Renal pelvis (tissue), 12 donors: ENCODE measurements at places on chromosomes 12 and 14.

DNA sequence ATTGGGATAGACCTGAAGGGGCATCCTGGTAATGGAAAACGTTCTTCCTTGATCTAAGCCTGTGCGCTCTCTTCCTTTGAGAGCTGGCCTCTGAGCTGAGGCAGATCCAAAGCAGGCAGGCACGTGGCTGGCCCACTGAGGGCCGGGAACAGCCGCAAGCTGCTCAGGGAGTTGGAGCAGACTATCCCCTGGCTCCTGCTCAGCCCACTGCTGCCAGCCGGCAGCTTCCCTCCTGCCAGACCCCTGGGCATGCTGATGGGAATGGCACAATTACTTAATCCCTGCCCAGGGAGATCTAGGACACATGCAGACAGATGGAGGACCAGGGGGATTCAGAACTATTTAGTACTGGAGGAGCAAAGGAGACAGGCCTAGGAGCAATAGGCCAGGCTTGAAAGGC is 14.4 kb downstream of the NEUROD4 start:
- DNase-seq, result no peak

DNA sequence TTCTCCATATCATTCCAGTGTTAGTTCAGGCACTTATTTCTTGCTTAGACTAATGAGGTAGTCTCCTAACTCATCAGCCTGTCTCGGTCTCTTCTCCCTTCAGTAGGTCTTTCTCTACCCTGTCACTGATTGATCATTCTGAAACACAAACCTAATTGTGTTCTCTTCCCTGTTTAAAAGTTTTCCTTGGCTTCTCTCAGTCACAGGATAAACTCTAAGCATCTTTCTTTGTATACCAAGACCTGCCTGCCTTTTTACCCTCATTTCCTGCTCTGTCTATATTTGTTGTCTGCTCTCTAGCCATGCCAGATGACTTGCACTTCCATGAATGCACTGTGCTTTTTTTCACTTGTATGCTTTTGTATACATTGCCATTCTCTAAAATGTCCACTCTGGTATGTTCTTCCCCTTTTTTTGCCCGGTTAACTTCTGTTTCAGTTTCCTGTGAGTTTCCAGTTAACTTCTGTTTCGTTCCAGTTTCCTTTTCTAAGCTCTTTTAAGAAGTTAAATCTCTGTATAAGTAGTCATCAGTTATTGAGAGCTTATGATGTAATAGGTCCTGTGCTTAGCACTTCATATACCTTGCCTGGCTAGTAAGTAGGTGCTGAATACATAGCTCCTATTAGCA is 12.8 kb downstream of the DIP2B start:
- no peak for DNase-seq

GRCh38 chr12:120771097-120771496 is 45.5 kb downstream of the ACADS start:
- DNase-seq, result no peak

- no peak for DNase-seq
Observed at GRCh38 chr12:28681980-28682379, 467.1 kb upstream of the FAR2 start.

- DNase-seq, result no peak
Observed at GRCh38 chr12:67676624-67677023, 28.1 kb downstream of the DYRK2 start.

- DNase-seq, result no peak
Observed at GRCh38 chr14:34650786-34651584, 21.0 kb upstream of the SNX6 start.

GRCh38 chr12:76127588-76127987 is 43.1 kb upstream of the NAP1L1 start:
- no peak for DNase-seq

DNA sequence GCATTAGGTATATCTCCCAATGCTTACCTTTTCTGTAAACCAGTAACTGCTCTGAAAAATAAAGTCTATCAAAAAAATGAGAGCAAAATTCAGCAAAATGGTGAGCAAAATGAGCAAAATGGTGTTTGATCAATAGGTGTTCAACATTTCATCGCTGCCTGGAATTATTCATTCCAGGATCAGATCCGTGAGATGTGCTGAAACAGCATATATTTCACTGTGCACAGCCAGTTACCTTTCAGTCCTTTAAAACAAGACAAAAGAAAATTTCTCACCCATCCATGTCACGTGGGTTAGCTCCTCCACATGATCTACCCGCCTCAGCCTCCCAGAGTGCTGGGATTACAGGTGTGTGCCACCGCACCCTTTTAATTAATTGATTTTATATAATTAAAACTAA is 8.1 kb upstream of the FGF23 start:
- DNase-seq, result no peak

DNA sequence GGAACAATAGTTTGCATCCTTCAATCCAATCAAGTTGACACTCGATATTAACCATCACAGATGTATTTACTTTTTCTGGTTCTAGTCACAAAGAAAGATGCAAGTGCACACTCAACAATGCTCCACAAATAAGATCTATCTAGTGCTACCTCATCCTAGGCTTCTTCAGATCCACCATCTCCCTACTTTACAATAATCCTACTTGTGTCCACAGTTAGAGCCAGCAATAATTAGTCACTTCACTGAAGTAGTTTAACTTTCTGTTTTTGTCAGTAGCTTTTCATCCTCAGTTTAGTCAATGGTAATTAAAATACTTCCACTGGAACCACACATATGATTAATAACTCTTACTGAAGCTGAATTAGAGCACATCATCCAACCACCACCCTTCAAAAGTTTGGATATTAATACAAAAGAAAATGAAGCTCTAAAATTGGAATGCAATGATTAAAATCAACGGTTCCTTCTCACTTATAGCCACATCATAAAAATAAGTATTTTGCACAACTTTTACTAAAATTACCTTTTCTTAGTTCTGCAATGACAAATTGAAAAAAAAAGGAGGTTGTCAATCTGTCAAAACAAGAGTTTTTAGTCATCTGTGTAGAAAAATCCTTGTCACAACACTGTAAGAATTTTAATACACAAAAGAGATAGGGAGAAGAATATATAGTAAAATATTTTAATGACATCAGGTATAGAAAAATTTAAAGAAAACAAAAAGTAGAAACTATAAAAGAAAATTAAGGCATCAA is 28.2 kb upstream of the SNRPF start:
- no peak for DNase-seq

DNA sequence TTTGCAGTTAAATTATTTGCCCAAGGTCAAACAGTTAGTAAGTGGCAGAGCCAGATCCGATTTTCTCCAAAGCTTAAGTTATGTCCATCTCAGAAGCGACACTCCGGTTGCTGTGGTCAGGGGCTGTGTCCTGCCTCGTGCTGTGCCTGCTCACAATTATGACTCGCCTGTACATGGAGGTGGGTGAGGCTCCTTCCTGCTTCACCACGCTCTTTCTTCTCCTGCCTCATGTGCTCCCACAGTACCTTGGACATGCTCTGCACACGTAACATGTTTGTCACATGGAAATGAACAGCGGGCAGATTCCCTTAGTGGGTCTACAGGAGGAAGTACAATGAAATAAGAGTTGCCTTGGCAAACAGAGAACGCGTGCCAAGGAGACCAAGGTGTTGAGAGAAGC is 62.2 kb upstream of the CCND2 start:
- DNase-seq, result no peak

GRCh38 chr14:96662116-96662970 is 134.8 kb upstream of the VRK1 start:
- no peak for DNase-seq
